ENCODE measurements at places on chromosomes 4 and X. TPM values are rescaled to one million over a fixed set of nuclear protein-coding genes. Genes with fewer than 3 reads are reported as not detected.
A peak's percentile ranks its signal among the peaks of the same experiment; 100 is the strongest.

DNA sequence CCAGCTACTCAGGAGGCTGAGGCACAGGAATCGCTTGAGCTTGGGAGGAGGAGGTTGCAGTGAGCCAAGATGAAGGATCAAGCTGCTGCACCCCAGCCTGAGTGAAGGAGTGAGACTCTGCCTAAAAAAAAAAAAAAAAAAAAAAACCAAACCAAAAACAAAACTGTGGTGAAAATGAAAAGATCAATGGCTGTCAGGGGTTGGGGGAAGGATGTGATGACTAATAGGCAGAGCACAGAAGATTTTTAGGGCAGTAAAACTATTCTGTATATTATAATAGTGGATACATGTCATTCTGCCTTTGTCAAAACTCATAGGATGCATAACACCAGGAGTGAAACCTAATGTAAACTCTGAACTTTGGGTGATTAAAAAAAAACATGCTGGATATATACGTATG lies 69.9 kb upstream of the ELOVL6 start:
- no peak for DNase-seq

GRCh38 chrX:110794601-110795000 lies 1.0 kb downstream of the CHRDL1 start:
- DNase-seq: no peak

DNA sequence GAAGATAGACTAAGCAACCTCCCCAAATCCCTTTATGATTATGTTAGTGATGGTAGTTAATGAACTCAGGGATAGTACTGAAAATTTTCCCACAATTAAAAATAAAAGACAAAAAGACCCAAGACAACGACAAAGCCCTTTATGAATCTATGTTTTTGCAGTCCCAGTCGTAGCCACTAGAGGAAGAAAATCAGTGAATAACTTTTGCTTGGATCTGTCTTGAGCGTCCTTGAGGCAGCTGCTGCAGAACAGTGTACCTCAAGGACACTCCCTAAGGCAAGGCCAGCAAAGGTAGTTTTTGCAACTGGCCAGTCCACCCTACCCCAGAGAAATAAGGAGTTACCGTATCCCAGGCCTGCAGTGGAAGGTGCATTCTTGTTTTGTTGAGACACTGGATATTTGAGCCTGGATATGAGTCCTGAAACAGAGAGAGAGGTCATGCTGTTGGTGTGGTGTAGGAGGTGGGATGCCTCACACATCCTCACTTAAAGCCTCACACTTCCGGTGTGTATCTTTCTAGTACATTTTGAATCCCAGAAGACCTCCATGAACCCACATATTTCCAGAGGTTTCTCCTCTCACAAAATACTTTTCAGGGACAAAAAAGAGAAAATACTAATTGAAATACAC lies 8.7 kb upstream of the TIMM8A start:
- no peak for DNase-seq

GRCh38 chrX:1164322-1165288 lies 47.8 kb downstream of the CRLF2 start:
- no peak for DNase-seq

GRCh38 chr4:2301225-2301642 lies 39.3 kb upstream of the MXD4 start:
- DNase-seq: no peak

- DNase-seq: no peak
Measured at GRCh38 chr4:162498168-162498567, 334.4 kb upstream of the FSTL5 start.

- DNase-seq: no peak
Measured at GRCh38 chr4:26020083-26020668, 106.2 kb downstream of the SMIM20 start.

- no peak for DNase-seq
Measured at GRCh38 chr4:140943486-140944198, 187.5 kb upstream of the TBC1D9 start.

- DNase-seq: no peak
Measured at GRCh38 chrX:9438933-9439494, 25.8 kb upstream of the TBL1X start.

DNA sequence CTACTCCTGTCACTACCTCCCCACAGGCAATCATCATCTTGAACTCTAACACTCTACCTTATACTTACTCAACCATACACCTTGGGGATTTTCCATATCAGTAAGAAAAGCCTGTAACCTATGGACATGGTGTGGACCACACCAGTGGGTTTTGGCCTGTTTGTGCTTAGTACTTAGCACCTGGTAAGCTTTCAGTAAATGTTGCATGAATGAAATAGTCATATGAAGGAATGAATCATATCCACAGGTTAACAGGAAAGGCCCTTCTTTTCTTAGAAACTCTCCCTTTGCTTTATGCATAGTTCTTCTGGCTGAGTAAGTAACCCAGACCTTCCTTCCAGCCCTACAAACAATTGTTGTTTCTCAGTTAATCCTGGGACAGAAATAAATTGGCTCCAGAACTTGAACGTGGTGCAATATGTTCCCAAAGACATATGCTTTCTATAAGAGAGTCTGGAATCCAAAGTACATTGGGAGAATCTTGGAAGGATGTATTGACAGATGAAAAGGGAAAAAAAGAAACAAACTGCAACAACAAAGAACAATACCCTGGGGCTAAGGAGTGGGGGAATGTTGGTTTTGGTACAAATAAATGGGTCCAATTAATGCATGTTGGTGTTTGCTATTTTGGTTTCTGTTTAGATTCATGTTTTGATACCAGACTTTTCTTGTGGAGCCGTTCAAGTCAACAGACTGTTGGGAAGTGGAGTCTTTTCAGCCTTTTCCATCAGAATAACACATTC lies 27.8 kb downstream of the RASL11B start:
- DNase-seq: no peak

GRCh38 chr4:1714303-1715001 lies 2.3 kb upstream of the SLBP start:
- no peak for DNase-seq

GRCh38 chr4:69743476-69744156 lies 16.8 kb downstream of the SULT1B1 start:
- DNase-seq: no peak

DNA sequence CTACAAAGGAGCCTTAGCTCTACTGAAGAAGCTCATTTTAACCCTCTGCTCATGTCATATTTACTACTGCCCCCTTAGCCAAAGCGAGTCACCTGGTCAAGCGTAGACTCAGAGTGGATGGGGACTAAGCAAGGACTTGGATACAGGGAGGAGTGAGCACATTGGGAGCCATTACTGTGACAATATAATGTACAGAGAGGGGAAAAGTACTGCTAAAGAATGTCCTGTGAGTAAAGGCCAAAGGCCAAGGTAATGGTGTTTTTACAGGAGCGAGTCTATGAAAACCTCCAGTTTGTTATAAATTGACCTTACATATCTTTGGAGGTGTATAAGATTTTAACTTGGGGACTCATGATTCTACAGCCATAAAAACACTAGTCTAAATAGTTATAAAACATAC lies 10.6 kb upstream of the GK start:
- DNase-seq: no peak

- DNase-seq: no peak
Measured at GRCh38 chrX:43975796-43976195, 2.6 kb upstream of the NDP start.

DNA sequence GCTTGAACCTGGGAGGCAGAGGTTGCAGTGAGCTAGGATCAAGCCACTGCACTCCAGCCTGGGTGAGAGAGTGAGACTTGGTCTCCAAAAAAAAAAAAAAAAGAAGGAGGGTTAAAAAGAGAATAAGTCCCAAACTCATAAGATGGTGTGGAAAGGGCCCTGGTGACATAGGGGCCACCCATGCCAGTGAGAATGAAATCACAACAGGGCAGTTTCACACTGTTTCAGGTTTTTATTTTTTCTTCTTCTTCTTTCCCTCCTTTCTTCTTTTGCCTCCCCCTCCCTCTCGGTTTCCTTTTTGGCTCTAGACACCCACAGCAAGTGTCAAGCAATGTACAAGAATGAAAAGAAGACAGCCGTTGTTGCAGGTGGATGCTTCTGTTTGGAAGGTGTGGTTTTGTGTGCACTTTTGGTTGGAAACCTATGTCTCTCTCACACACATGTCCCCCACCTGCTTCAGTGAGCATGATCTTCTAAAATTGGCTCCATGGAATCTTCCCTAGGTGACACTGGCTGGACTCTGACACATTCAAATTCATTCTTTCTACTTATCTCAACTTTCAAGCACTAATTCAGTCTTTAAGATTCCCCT lies 14.4 kb upstream of the TLR8 start:
- no peak for DNase-seq

DNA sequence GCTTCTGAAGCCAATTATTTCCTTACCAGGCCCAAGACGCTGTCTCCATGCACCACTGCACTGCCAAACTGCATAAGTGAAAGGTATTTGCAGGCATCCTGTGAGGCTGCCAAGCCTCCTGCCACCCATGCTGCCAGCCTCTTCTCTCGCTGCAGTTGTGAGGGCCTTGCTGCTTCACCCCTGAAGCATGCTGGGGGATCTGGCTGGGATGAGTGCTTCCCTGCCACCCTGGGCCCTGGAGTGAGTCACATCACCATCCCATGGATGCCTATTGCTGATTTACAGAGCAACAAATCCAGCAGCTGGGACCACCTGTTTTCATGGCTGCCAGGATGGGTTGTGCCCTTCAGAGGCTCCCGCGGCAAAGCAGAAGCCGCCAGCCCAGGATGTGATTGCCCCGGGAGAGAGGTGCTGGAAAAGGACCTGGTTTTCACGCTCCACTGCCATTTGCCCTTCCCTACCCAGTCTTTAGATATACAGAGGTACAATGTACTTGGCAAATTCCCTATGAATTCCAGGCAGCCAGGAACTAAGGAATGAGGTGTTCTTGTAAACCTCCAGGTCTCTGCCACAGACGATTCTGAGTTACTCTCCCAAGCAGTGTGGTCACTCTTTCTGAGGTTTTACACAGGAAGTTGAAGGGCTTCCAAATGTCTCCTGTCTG lies 41.5 kb upstream of the PTCHD1 start:
- DNase-seq: no peak

DNA sequence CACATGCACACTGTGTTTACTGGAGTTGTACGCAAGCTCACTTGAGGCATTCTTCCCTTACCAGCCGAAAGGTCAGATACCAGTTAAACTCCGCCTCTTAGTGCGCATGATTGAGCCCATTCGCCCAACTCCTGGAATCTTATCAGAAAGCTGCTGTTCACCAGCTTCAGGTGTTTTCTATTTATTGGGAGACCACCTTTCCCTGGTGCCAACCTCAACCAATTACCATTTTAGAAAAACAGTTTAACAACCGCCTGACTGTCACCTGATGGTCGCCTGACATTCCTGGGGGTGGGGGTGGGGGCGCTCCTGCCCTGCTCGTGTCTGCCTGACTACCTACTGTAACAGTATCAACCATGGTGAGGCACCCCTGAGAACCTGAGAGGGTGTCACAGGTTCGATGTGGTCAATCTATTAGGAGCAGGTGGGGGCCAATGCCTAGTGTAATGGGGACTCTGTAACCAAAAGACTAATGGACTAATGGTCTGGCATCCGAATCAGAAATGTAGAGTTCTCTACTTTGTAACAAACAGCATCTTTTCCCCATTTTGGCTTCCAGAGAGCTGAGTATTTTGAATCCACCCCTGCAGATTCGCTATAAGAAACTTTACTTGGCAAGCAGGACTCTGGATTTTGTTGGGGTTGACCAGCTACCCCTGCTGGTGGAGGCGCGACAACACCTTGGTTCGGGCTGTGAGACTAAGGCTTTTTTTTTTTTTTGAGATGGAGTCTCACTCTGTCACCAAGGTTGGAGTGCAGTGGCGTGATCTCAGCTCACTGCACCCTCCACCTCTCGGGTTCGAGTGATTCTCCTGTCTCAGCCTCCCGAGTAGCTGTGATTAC lies 58.2 kb upstream of the ZNF157 start:
- peak; percentile 46 for DNase-seq

DNA sequence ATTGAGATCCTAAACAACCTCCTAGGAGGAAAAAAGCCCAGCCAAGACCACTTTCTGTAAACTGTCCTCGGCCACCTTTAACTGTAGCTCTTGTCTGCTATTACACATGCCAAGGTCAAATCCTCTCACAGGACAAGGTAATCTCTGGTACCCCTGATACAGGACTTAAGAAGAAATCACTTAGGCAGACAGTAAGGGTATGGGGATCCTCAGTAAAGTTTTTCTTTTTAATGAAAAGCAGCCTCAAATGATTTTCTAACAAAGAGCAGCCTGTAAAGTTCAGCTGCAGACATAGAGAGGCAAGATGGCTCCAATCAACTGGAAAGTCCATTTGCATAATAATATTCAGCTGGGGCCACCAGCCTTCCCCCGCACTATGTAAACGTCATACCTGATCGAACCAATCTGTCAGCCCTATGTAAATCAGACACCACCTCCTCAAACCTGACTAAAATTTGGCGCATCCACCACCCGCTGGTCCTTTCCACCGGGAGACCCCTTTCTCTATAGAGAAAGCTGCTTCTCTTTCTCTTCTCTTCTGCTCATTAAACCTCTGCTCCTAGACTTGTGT lies 14.6 kb upstream of the MPP1 start:
- DNase-seq: no peak

DNA sequence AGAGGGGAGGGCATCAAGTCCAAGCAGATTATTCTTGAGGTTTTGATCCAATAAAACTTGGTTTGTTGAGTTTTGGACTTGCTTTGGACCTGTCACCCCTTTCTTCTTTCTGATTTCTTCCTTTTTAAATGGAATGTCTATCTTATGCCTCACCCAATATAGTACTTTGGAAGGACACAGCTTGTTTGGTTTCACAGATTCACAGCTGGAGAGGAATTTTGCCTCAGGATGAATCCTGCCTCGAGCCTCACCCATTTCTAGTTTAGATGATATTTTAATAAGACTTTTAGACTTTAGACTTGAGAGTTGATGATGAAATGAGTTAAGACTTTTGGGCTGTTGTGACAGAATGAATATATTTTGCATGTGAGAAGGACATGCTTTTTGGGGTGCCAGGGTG lies 136.9 kb upstream of the PDE5A start:
- no peak for DNase-seq

DNA sequence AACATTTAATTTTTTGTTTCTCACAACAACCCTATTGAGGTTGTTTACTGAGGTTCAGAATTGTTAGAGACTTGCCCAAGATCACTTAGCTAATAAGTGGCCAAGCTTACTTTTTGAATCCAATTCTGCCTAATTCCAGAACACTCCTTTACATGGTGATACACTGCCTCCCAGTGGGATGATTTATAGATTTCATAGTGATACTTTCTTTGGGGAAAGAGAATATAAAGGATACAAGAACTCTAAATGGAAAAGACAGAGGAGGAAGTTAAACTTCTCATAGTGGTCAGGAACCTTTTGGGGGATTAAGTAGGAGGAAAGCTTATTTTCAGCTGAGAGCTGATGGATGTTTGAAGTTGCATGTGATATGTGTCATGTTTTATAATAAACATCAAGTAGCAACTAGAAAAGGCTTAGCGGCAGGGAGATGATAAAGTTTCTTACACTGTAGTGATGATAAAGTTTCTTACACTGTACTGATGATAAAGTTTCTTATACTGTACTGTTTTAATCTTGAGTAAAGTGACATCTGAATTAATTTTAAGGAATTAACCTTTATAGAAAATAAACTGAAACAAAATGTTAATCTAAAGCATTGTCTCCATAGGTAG lies 15.3 kb downstream of the STAG2 start:
- no peak for DNase-seq

GRCh38 chrX:24646006-24646405 lies 1.1 kb downstream of the PCYT1B start:
- DNase-seq: no peak

GRCh38 chr4:139833151-139833910 lies 167.7 kb downstream of the MGST2 start:
- no peak for DNase-seq

GRCh38 chr4:109955146-109955545 lies 42.5 kb downstream of the EGF start:
- DNase-seq: no peak

The LUZP4 gene
- not detected for polyA plus RNA-seq

The ZCCHC18 gene
- 4.2 TPM for polyA plus RNA-seq

The CCKAR gene
- not detected for polyA plus RNA-seq

The RAB40AL gene
- not detected for polyA plus RNA-seq
